ENCODE measurements at places on chromosomes 5 and 9.

DNA sequence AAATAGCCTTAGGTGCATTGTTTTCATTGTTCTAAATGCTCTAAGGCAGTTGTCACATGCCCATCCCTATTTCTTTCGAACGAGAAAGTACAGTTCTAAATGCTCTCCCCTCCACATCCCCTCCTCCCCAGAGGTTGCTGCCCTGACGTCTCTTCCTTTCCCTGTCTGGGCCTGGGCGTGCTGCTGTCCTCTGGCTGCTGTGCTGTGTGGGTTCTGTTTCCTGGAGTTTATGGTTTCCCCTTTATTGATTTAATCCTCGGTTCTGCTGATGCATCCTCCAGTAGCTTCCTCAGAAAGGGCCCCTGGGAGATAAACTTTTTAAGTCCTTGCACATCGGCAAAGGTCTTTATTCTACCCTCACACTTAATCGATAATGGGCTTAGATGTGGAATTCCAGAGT lies 48.8 kb downstream of the MVB12B start:
- peak; percentile 81 for DNase-seq

- peak; percentile 52 for DNase-seq
Measured at GRCh38 chr9:137168904-137169856, 671 bp downstream of the LRRC26 start.

- DNase-seq, result no peak
Measured at GRCh38 chr5:135228222-135228621, 170.8 kb downstream of the MACROH2A1 start.

DNA sequence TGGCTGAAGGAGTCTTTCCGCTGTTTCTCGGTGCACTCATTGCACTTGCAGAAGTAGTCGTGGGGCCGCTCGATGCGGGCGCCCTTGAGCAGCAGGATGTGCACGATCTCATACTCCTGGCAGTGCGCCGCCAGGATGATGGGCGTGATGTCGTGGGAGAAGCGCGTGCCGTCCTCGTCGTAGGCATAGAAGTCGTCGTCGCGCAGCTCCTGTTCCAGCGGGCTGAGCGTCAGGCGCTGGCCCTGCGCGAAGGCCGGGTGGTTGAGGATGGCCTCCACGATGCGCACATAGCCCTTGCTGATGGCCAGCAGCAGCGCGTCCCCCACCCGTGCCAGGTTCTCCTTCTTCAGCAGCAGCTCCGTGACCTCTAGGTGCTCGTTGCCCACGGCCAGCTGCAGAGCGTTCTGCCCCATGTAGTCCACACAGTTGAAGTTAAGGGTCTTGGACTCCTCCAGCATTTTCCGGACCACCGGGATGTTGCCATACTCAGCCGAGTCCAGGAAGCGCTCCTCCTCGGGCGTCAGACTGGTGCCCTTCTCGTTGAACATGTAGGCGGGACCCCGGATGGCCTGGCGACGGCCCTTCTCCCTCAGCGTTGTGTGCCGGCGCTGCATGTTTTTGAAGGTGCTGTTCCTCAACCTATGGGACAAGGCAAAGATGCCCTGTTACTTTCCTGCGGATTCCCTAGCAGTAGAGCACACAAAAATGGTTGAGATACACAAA lies 8.4 kb downstream of the TRPC7 start:
- no peak for DNase-seq

GRCh38 chr9:136530461-136531089 lies 15.3 kb downstream of the NOTCH1 start:
- no peak for DNase-seq

DNA sequence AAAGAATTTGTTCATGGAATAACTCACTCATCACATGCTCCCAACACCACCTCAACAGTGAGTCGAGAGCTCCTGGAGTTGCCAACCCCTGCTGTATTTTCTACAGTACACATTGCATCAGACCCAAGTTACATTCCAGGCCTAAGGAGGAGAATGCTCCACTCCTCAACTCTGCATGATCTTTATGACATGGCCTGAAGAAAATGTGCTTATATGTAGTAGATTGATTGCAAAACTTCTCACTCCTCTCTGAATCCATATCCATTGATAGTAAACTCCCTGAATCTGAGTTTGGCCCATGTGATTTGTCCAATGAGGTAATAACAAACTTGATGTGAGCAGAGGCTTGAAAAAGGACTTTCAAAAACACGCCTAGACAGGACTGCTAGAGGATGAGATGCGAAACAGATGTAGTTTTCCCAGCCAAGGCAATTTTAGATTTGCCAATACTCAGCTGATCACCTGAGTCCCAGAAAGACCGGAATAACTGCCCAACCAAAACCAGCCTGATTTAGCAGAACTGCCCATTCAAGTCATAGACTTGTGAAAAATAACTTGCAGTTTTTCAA lies 29.0 kb upstream of the PAPPA start:
- DNase-seq, result peak; percentile 31

GRCh38 chr5:88952344-88952743 lies 69.4 kb upstream of the MEF2C start:
- DNase-seq, result peak; percentile 57

DNA sequence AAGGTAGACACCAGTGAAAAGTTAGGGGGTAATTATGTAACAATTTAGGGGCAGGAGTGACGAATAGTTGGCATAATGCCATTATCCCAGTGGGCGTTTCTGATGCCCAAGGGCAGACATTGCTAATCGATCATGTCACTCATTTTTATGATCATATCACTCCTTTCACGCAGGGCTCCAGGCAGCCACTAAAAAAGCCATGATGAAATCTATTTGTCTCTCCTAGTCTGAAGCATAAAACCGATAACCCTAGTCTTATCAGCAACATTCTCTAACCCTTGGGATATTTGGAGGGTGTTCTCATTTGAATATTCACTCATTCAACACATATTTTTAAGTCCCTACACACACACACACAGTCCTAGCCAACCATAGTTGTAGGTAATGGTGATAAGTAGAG lies 114.9 kb downstream of the NMUR2 start:
- DNase-seq, result no peak

- no peak for DNase-seq
Measured at GRCh38 chr5:88873447-88873846, 9.5 kb downstream of the MEF2C start.

DNA sequence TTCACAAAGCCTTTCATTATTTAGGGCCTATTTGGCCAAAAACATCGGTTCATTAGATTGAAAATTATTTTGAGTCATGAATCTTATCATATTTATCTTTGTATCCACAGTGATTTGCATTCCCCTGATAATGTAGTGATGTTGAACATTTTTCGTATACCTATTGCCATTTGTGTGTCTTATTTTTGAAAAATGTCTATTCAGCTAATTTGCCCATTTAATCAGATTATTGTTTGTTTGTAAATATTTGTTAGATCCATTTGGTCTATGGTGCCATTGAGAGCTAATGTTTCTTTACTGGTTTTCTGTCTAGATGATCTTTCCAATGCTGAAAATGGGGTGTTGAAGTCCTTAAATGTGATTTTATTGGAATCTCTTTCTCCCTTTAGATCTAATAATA lies 439.2 kb upstream of the TYRP1 start:
- no peak for DNase-seq

DNA sequence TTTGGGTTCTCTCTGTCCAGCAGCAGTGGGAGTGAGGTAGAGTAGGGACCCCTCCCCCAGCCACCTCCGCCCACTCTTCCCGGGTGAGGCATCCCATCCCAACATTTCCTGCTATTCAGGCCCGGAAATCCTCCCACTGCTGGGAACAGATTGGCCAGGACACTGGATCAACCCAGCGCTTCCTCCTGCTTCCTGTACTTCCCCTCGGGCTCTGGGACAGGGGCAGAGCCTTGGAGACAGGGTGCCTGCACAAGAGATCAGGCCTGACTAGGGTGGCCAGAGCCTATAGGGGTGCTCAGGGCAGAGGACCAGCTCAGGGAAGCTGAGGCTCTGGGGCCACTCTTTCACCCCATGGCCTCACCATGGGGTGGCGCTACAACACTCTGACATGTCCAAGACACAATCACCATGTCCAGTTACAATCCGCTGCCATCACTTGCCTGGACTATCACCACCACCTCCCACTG lies 14.5 kb downstream of the SH2D3C start:
- DNase-seq, result peak; percentile 62

Data from muscle of leg (tissue), 16 donors.